ENCODE measurements at places on chromosomes 3 and 15.

GRCh38 chr3:51384055-51384725 lies 901 bp upstream of the MANF start:
- peak; percentile 66 for DNase-seq

GRCh38 chr3:190614226-190615059 lies 100.6 kb downstream of the IL1RAP start:
- no peak for DNase-seq

DNA sequence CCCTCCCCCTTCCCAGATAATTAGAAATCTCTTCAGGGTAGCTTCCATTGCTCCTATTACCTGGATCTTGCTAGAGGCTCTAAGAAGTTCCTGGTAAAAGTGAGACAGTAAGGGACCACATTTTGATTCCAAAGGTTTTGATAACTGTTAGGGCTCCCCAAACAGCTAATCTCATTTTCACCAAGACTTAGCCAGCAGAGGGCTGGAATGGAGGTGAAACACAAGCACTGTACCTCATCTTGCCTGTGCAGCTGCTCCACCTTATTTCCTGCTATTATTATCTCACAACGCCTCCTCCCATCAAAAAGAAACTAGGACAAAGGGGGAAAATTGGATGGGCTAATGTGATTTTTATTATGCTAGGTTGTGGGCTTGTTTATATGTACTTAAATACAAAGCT lies 7.3 kb downstream of the SETD5 start:
- DNase-seq, result no peak

DNA sequence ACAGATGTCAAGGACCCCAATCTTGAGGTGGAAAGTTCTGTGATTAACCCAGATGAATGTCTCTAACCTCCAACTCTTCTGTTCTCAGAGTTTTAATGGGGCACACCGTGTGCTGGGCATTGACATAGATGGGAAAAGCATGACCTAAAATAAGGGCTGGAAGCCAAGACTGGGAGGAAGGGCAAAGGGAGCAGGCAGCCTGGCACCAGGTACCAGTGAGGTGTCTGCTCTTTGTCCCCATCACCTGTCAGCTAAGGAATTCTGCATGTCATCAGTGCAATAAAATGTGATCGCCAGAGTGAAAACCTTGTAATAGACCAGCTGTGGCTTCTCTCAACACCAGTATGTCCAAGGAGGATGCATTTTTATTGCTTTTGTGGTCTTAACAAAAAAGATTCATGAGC lies 143.5 kb upstream of the TPM1 start:
- no peak for DNase-seq

- DNase-seq, result peak; percentile 33
Observed at GRCh38 chr3:8446845-8447244, 54.8 kb upstream of the LMCD1 start.

GRCh38 chr3:115423170-115423569 lies 200.1 kb upstream of the GAP43 start:
- peak; percentile 12 for DNase-seq

GRCh38 chr3:15439476-15439875 lies 12.1 kb downstream of the EAF1 start:
- DNase-seq, result peak; percentile 62

DNA sequence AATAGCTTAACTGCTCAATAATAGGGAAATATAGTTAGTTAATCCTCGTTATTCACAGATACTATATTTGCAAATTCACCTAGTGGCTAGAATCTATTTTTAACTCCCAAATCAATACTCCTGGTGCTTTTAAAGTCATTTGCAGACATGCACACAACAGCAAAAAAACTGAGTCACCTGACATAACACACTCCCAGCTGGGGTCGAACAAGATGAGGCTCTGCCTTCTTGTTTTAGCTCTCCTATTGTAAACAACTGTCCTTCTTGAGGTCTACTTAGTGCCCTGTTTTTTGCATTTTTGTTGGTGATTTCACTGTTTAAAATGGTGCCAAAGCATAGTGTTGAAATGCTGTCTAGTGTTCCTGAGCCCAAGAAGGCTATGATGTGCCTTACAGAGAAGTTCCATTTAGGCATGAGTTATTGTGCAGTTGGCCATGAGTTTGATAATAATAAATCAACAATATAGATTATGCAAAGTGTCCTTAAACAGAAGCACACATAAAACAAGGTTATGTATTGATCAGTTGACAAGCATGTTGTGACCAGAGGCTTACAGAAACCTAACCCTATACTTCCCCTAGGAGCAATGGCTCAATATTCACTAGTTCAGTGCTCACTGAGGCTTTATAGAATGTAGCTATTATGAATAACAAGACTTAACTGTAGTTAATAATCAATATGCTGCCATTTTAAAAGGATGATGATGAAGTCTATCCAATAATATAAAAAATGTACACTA lies 18.6 kb downstream of the MAP3K13 start:
- DNase-seq, result no peak

DNA sequence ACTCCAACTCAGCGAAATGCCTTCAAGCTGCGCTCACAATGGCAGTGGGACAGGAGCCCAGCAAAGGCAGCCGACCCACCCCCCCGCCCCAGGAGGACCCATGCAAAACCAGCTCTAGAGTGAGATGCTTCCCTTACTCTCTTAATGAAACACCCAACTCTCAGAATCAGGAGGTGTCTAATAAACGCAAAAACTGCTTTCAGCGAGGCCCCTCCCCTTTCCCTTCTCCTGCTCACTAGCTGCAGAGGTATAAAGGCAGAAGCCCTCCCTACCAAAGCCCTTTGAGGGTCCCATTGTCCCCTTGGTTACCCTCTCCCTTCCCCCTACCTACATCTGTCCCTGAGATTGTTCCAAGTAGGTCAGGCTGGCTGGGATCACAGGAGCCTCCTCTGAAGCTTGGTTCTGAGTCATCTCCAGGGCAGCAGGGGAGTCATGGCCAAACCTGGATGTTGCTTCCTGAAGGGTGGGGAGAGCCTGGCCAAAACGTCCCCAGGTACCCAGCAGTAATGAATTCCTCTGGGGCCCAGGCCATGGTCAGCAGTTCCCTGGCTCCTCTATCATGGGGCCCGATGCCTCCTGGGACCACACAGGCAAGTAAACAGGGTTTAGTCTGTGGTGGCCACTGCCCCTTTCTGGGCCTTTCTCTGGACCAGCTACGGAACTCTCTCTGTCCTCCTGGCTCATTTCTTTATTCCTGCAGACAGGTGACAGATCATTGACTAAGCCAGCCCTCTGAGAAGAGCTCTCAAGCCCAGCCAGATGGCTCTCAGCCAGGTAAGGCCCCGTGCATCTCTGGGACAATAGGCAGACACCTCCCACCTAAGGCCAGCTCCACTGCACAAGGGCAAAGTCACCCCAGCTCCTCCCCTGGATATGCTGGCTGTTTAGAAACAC lies 8.6 kb downstream of the KLHL25 start:
- peak; percentile 78 for DNase-seq

DNA sequence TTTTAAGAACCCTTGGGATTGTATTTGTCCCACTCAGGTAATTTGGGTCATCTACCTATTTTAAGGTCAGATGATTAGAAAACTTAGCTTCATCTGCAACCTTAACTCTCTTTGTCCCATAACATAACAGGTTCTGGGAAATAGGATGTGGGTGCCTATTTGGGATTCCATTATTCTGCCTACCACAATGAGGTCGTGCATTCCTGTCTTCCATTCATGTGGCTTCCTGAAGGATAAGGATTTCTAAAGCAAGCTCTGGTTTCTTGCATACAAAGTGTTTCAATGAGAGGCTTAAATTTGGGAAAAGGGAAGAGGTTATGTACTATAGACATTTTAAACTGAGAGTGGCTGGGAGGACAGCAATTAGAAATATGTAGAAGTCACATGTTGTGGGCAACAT lies 190.3 kb downstream of the MCTP2 start:
- DNase-seq, result no peak

DNA sequence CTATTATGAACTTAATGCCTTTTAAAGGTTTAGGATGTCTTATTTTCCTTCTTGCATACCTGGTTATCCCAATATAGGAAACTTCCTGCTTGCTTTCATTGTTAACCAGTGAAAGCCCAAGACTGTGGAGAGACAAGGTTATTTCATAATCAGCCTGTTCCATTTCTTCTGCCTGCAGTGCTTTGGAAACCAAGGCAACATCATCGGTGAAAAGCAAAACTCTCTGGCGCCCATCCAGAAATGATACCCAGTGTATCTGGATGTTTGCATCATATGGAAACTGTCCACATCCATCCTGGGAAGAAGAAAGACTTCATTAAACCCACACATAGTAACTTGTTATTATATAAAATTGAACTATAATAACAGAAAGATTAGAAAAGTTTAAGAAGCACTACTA lies 170.1 kb downstream of the VPS13C start:
- DNase-seq, result no peak

DNA sequence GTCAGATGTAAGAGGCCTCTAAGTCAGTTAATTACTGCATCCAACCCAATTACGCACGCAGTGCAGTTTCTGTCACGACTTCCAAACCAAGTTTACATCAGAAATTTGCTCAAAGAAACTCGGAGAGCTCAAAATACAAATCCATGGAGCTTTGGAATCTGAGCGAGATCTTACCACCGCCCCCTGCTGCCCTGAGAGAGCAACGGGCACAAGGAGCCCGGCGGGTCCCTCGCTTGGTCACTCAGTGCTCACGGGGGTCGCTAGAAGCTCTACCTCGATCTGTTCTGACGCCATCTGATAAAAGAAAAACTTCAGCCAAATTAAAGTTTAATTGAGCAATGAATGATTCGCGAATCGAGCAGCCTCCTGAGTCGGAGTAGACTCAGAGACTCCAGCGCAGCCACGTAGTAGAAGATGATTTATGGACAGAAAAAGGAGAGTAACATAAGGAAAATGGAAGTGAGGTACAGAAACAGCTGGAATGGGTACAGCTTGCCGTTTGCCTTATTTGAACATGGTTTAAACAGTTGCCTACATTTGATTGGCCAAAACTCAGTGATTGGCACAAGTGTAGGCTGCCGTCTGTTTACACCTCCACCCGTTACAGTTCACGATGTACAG lies 232.7 kb upstream of the ATP10A start:
- peak; percentile 31 for DNase-seq

GRCh38 chr15:41691471-41691870 lies 31.3 kb downstream of the MGA start:
- peak; percentile 42 for DNase-seq

- DNase-seq, result peak; percentile 15
Observed at GRCh38 chr15:74655424-74655823, 39.8 kb downstream of the CLK3 start.

- DNase-seq, result no peak
Observed at GRCh38 chr15:88792342-88793282, 10.6 kb upstream of the ACAN start.

DNA sequence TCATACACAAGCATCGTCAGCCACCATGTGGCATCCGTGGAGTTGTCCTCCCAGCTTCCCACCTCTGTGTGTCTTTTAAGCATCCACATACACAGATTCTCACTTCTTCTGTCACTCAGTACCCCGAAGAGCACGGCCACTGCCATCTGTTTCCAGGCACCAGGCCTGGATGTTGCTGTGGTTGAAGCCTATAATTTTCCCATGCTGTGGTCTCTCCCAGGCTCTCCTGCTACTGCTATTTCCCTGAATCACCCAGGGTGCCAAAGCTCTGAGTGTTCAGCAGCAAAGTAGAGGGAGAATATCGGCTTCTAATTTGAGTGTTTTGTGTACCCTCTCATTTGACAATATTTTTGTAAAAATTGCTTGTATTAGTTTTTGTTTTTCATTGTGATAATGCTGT lies 265.7 kb downstream of the DIPK2A start:
- no peak for DNase-seq

GRCh38 chr3:168416446-168416845 lies 320.7 kb upstream of the GOLIM4 start:
- no peak for DNase-seq

- no peak for DNase-seq
Observed at GRCh38 chr3:135349254-135349948, 554.3 kb downstream of the EPHB1 start.

GRCh38 chr3:30439451-30440053 lies 166.8 kb upstream of the TGFBR2 start:
- DNase-seq, result no peak

DNA sequence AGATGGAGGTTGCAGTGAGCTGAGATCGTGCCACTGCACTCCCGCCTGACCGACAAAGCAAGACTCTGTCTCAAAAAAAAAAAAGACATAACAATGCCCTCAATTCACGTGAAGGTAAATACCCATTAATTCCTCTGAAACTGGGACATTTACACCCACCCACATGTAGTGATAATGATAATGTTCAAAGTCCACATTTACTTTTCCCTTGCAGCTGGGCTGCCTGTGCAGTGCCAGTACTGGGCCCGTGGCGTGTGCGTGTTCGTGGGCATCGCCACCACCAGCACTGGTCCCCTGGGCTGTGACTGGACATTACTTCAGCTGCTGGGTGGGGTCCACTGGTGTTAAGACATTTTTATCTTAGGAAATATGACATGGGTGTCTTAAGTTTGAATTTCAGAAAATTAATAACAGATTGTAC lies 123.6 kb downstream of the SLC25A26 start:
- no peak for DNase-seq

DNA sequence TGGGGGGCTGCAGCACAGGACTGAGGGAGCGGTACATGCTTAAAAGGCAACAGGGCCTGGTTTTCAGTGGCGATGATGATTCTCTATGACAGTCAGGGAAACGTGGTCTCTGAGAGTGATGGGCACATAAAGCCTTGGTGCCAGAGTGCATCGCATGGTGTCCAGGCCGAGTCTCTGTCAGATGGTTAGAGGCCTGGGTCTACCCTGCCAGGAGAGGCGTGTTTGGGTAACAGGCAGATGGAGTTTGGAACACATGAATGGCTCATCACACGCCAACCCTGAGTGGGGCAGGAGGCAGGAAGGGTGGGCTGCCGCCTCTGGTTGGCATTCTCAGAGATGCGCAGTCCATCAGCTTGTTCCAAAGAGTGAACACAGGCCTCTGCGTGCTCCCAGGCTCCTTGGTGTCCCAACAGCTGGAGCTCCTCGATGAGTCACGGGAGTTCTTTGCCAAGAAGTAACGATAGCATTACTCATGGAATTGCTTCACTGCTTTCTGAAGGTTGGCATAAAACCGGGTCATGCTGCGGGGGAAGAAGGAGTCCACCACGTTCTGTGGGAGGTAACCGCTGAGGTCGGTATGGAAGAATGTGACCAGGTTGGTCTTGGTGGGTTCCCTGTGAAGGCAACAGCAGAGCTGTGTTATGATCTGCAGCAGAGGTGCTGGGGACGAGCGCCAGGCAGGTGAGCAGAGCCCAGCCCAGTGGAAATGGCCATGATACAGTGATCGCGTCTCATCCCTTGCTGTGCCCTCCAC lies 11.0 kb downstream of the STARD5 start:
- DNase-seq, result peak; percentile 99

DNA sequence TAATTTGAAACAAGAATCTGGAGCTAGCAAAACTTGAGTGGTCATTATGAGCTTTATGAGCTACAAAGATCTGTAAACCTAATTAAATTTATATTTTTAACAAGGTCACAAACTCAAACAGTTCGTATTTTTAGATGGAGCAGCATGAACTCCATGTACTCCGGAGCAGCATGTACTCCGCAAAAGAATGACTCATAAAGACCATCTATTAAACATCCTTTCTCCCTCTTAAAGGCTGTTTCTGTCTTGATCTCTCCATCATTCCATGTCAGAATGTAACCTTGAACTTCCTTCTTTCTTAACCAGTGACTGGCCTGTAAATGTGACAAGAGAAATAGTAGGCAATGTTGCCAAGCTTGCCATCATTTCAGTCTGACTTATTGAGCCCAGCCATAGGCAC lies 696.9 kb downstream of the ZNF385D start:
- DNase-seq, result no peak

Measured in GM23248 (cell line).